A549 treated with ZK216348 at 1 μM for 4 hours (cell line): ENCODE measurements at places on chromosomes 6 and 20. TPM values are rescaled to one million over a fixed set of nuclear protein-coding genes. Genes with fewer than 3 reads are reported as not detected.

The BEND6 gene
- 0.63 to 1.8 TPM (median 1.3 TPM) in 5 replicates for total RNA-seq

The WFDC10B gene
- not detected in 5 replicates for total RNA-seq

The AFDN gene
- total RNA-seq: 16.1 to 25.6 TPM (median 22.1 TPM) in 5 replicates

The COL12A1 gene
- total RNA-seq: 5.1 to 7.1 TPM (median 5.4 TPM) in 5 replicates

The DYNLT2 gene
- 0.43 to 1.2 TPM (median 0.67 TPM) in 5 replicates for total RNA-seq

The ZNF165 gene
- 0.57 to 1.5 TPM (median 0.83 TPM) in 5 replicates for total RNA-seq

The BNIP5 gene
- total RNA-seq: not detected in 5 replicates

The GLP1R gene
- not detected in 5 replicates for total RNA-seq

The UNC5CL gene
- 0.25 to 0.57 TPM (median 0.48 TPM) in 5 replicates for total RNA-seq

The MATN4 gene
- total RNA-seq: 0.13 to 0.19 TPM in 2 of 5 replicates, not detected in the others

The NTSR1 gene
- 0.10 to 0.19 TPM (median 0.14 TPM) in 4 of 5 replicates, not detected in the other for total RNA-seq

The NKAPL gene
- total RNA-seq: not detected in 5 replicates

The MCHR2 gene
- not detected in 5 replicates for total RNA-seq

The BMP5 gene
- total RNA-seq: not detected in 5 replicates

The POM121L2 gene
- not detected in 5 replicates for total RNA-seq

The RNF182 gene
- total RNA-seq: 2.3 to 3.4 TPM (median 3.1 TPM) in 5 replicates

The TCFL5 gene
- 2.9 to 5.6 TPM (median 4.8 TPM) in 5 replicates for total RNA-seq

The TAGAP gene
- not detected in 5 replicates for total RNA-seq

The PNLDC1 gene
- 0.14 to 0.17 TPM in 2 of 5 replicates, not detected in the others for total RNA-seq

The CCN6 gene
- not detected in 5 replicates for total RNA-seq

The RIPOR2 gene
- total RNA-seq: 0.13 to 0.31 TPM (median 0.25 TPM) in 5 replicates

The SSTR4 gene
- 0.17 to 0.35 TPM (median 0.25 TPM) in 4 of 5 replicates, not detected in the other for total RNA-seq

The HDGFL1 gene
- not detected in 5 replicates for total RNA-seq

The BACH2 gene
- 0.55 to 0.82 TPM (median 0.69 TPM) in 5 replicates for total RNA-seq

The PMEPA1 gene
- 159 to 471 TPM (median 396 TPM) in 5 replicates for total RNA-seq

The SESN1 gene
- 7.2 to 10.7 TPM (median 10.2 TPM) in 5 replicates for total RNA-seq

The WFDC12 gene
- not detected in 5 replicates for total RNA-seq

The BTN2A1 gene
- 16.8 to 22.0 TPM (median 20.7 TPM) in 5 replicates for total RNA-seq

The RAMACL gene
- total RNA-seq: 0.17 to 0.20 TPM in 2 of 5 replicates, not detected in the others

The TBX18 gene
- total RNA-seq: 14.6 to 24.8 TPM (median 20.3 TPM) in 5 replicates

The AGPAT4 gene
- 2.8 to 5.4 TPM (median 5.2 TPM) in 5 replicates for total RNA-seq

The KCNK16 gene
- total RNA-seq: not detected in 5 replicates

The HCRTR2 gene
- total RNA-seq: not detected in 5 replicates

The GTF2H4 gene
- total RNA-seq: 15.2 to 23.2 TPM (median 17.3 TPM) in 5 replicates

The SLC22A16 gene
- not detected in 5 replicates for total RNA-seq

The ULBP3 gene
- 3.4 to 5.0 TPM (median 3.6 TPM) in 5 replicates for total RNA-seq

The PGBD1 gene
- 3.8 to 6.1 TPM (median 5.0 TPM) in 5 replicates for total RNA-seq

The C6orf15 gene
- total RNA-seq: not detected in 5 replicates

The MYLK2 gene
- total RNA-seq: 0.22 to 1.2 TPM (median 0.55 TPM) in 5 replicates

The OR12D3 gene
- total RNA-seq: not detected in 5 replicates

The SLC13A3 gene
- 0.21 TPM in 1 of 5 replicates, not detected in the others for total RNA-seq

The SLC26A8 gene
- not detected in 5 replicates for total RNA-seq

The ZNF512B gene
- 7.3 to 14.2 TPM (median 13.0 TPM) in 5 replicates for total RNA-seq

The FAM110A gene
- 4.3 to 12.4 TPM (median 11.4 TPM) in 5 replicates for total RNA-seq

The LST1 gene
- total RNA-seq: not detected in 5 replicates

The GNAS-AS1 gene
- total RNA-seq: not detected in 5 replicates

The ANKRD66 gene
- not detected in 5 replicates for total RNA-seq
